ENCODE measurements at places on chromosomes 16 and 17.

DNA sequence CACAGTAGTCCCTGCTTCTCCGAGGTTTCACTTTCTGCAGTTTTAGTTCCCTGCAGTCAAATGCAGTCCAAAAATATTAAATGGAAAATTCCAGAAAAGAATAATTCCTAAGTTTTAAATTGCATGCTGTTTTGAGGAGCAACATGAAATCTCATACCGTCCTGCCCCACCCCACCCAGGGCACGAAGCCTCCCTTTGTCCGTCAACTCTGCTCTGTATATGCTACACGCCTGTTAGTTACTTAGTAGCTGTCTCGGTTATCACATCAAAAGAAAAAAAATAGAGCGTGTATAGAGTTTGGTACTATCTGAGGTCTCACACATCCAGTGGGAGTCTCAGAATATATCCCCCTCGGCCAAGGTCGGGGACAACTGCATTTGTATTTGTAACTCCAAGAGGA, 129.4 kb upstream of the NOL11 start:
- peak; percentile 16 for DNase-seq

GRCh38 chr17:46092991-46093390, 93.9 kb downstream of the STH start:
- no peak for DNase-seq

- DNase-seq: no peak
These were observed 22.0 kb downstream of the TMEM132E start for GRCh38 chr17:34601416-34601815.

- no peak for DNase-seq
These were observed 30.0 kb downstream of the SNN start for GRCh38 chr16:11698271-11698689.

DNA sequence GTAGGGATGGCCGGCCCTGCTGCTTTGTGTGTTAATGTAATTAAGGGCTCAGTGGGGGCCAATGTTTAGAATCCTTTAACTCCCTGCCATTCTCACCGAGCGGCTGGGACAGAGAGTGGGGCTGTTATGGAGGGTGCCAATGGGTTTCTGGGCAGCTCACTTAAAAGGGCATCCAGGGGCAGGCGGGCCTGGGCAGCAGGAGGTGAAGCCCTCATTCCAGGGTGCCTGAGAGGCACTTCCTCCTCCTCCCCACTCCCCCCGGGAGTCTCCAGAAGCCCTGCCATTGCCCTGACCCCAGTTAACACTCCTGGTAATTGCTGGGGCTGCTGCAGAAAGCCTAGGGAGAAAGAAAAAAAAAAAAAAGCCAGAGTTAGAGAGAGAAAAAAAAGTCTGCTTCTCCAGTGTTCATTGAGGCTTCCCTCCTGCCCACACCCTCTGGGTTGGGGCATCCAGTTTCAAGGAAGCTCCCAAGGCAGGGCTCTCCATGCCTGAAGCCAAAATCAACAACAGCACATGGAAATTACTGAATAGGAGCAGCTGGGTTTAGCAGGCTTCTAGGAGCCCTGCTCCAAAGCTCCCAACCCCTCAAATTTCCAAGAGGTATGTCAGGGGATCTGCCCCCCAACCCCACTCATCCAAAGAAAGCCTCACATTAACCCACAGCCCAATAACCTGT, 28.0 kb downstream of the CUEDC1 start:
- DNase-seq: peak; percentile 89

DNA sequence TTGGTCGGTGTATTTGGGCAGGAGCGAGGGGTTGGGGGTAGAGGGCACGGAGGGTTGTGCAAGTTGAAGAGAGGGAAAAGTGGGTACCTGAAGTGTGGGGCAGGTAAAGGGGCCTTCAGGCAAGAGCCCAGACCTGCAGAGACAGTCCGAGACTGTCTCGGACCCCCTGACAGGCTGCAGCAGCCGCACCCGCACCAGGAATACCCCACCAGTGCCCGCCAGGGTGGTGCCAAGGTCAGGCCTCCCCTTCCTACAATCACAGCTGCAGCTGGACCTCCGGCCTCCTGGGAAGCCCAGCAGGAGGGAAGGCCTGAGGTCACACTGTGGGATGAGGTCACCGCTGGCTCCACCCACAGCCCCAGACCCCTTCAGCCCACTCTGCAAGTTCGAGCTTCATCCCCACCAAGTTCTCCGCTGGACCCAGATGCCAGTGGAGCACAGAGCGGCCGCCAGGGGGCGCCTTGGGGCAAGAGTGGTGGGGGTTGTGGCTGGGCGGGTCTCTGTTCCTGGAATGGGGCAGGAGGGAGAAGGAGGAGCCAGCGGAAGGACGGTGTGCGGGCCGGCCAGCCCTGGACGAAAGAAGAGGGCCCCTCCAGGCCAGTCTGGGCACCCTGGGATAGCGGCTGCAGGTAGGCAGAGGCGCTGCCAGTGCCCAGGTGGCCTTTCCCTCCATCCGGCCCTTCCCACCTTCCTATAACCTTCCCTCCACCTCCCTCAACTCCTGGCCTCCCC, at the start of gene HSD3B7:
Gene HSD3B7, plus strand, starts transcription at position 539 of the 732 bp plus-strand sequence. CDS start 452 bp downstream, outside the sequence.
- peak; percentile 99 for DNase-seq

DNA sequence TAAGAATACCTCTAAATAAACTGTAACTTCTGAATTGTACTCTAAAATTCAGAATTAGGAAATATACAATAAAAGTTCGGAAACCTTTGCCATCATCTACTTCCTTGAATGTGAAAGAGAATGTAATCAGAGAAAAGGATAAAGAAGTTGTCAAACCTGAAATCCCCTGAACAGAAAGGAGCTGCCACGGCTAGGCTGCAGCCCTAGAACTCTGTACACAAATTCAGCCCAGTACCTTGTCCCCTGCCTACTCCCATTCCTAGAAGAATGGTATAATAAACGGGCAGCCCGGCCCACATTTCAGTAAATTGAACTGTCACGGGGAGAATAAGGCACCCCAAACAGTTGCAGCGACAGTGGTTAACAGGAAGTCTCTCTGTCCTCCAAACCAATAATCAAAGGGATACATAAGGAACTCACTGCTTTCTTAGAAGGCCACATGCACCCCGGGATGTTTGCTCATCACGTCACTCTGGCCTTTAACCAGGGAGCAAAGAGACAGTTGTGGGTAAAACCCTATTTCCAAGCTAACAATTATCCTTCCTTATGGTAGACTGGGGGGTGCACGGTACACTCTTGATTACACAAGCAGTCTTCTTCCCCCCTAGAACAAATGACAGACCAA, 24.3 kb upstream of the RFFL start:
- peak; percentile 62 for DNase-seq

GRCh38 chr16:56424404-56424764, 961 bp downstream of the AMFR start:
- no peak for DNase-seq

DNA sequence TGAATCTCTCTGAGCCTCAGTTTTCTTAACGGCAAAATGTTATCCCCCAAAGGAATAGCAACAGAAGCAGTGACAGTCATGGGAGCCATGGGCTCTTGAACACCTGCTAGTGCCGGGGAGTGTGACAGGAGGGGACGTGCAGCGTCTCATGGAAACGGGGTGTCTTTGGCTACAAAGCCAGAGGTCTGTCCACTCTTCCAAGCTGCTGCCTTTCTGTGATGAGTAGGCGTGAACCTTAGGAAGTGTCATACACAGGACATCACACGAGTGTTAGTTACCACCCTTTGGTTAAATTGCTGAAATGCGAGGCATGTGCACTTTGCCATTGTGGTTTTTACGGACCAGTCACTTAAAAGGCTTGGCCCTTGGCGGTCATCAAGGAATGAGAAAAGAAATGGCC, 93.4 kb downstream of the IRF8 start:
- no peak for DNase-seq

DNA sequence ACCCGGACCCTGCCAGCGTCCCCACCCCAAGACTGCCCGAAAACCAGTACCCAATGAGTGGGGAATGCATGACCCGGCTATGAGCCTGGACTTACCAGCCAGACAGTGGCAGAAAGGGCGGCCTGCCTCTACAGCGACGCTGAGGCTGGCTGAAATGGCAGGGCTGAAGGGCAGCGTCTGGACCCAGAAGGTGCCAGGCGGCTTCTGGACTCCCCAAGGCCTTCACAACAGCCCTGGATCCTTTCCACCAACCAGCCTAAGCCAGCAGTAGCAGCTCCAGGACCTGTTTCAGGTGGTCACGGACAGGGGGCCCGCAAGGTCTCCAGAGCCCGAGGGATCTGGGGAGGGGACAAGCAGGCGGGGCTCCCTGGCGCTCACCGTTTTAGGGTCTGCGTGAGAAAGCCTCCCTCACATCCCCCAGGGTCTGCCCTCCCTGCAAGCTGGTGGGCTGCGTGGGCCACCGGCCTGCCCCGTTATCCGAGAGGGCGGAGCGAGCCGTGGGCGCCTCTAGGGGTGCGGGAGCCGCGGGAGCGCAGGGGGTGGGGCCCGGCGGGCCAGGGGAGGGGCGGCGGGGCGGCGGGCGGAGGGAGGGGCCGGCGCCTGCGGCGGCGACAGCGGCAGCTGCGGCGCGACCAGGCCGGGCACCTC, at the start of gene RIPOR1:
Gene RIPOR1, plus strand, starts transcription at position 608 of the 648 bp plus-strand sequence. CDS start 9,618 bp downstream, outside the sequence.
- DNase-seq: peak; percentile 79

DNA sequence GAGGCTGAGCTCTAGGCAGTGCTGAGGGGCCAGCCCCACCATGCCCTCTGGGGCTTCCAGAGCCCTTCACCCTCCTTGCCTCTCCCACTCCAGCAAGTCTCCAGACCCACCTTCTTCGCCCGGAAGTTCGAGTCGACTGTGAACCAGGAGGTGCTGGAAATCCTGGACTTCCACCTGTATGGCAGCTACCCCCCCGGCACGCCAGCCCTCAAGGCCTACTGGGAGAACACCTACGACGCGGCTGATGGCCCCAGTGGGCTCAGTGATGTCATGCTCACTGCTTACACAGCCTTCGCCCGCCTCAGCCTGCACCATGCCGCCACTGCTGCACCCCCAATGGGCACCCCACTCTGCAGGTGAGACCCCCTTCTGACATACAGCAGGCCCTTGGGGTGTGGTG, 10.5 kb downstream of the XYLT2 start:
- peak; percentile 32 for DNase-seq

GRCh38 chr17:35900708-35901480, 20.7 kb upstream of the CCL5 start:
- DNase-seq: no peak

DNA sequence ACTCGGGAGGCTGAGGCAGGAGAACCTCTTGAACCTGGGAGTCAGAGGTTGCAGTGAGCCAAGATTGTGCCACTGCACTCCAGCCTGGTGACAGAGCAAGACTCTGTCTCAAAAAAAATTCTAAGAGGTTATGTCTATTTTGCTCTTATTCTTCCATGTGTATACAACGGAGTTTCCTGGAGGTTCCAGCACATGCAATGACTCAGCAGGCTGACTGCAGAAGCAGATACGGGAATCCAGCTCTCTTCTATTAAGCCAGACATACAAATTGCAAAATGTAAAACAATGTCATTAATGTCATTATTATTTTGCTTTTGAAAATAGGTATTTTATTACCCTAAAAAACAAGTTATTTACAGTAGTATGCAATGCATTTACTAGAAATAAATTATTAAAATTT, 18.4 kb downstream of the MIEF2 start:
- DNase-seq: no peak

- no peak for DNase-seq
These were observed at the start of gene KRTAP4-6 for GRCh38 chr17:41140360-41141131. TSS of gene KRTAP4-6 (minus strand) at chr17:41140544. CDS start at chr17:41140487, 57 bp downstream.

GRCh38 chr17:17921192-17922069, 50.8 kb downstream of the TOM1L2 start:
- DNase-seq: peak; percentile 91

- DNase-seq: peak; percentile 98
These were observed at the start of gene IRX6 for GRCh38 chr16:55323637-55324271. TSS of gene IRX6 (plus strand) at chr16:55324203. CDS start at chr16:55325092, 889 bp downstream.

DNA sequence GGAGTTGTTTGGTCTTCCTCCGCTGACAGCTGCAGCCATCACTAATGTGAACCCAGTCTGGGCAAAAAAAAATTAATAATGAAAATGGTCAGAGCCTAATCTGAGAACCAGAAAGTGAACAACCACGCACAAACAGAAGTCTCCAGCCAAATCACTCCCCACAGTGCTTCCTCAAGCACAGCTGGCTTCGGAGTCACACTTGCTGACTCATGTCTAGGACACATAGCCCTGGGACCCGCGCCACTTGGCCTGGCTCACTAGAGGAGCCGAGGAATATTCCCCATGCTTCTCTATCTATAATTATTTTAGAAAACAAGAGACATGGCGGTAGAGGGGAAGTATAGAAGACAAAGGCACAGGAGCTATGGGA, 109.1 kb downstream of the ZFHX3 start:
- DNase-seq: no peak

GRCh38 chr16:86547286-86547685, 7.7 kb downstream of the MTHFSD start:
- DNase-seq: no peak

- DNase-seq: no peak
These were observed 13.7 kb downstream of the HIC1 start for GRCh38 chr17:2068519-2069051.

DNA sequence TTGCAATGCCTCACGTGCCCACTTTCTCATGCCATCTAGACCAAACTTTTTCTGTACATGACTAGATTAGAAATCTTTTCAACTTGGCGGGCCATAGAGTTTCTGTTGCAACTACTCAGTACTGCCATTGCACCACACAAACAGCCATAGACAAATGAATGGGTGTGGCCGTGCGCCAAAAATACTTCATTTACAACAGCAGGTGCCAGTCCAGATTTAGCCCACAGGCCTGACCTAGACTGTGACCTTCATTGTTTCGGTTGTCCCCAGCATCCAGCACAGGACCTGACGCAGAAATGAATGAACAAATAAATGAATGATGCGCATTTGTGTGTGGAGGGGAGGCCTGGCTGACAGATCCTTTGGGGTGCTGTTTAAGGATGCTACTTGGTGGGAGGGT, 14.3 kb upstream of the PDK2 start:
- DNase-seq: no peak

DNA sequence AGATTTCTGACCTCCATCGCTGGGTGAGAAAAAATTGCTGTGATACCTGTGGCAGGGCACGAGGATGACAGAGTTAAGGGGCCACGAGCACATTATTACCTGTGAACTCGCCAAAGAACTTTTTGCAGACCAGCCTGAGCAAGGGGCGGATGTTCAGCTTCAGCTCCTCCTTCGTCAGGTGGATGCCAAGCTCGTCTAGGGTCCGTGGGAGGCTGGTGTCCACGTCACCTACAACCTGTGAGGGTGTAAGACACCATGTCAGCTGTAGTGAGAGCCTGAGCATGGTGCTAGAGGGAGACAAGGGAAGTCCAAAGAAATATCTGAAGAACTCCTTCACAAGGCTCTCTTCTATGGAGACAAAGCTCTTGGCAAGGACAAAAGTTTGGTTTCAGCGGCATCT, 17.1 kb downstream of the HIGD1B start:
- no peak for DNase-seq

- no peak for DNase-seq
These were observed 9.8 kb downstream of the CLN3 start for GRCh38 chr16:28482026-28482425.

GRCh38 chr17:4221899-4222659, 41.7 kb downstream of the ANKFY1 start:
- no peak for DNase-seq

- DNase-seq: no peak
These were observed 95.6 kb downstream of the SMG6 start for GRCh38 chr17:2207815-2208515.

- peak; percentile 67 for DNase-seq
These were observed 1.1 kb downstream of the FOXL1 start for GRCh38 chr16:86579268-86580062.

DNA sequence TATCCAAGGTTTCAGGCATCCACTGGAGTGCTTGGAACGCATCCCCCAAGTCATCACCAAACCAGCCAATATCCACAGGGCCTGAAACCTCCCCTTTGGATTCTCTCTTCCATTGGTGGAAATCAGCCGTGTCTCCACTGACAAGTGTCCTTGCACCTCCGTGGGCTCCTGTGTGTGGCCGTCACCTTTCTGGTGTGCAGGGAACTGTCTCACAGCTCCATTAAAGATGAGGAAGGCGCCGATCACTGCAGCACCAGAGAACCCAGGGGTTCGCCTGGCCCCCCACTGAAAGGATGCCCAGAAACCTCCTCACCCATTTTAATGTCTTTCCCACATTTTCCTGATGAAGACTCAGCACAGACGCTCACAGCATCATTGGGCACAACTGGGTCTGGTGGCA, 17.8 kb upstream of the METRNL start:
- peak; percentile 28 for DNase-seq
